ENCODE measurements at places on chromosomes 11 and 22. TPM values are rescaled to one million over a fixed set of nuclear protein-coding genes. Genes with fewer than 3 reads are reported as not detected.
A peak's percentile ranks its signal among the peaks of the same experiment; 100 is the strongest.

GRCh38 chr11:105315287-105315686, 175.7 kb upstream of the CARD18 start:
- H3K4me1 ChIP-seq: no peaks in the 10 kb centered on the region
- H3K27me3 ChIP-seq: no peaks in the 10 kb centered on the region
- no peak overlapping the region for H3K27ac ChIP-seq
- no peak overlapping the region for H3K4me3 ChIP-seq

- peaks cover 43% of the 10 kb centered on the region for H3K4me1 ChIP-seq
- H3K27me3 ChIP-seq: no peaks in the 10 kb centered on the region
- no peak overlapping the region for H3K27ac ChIP-seq
- no peak for DNase-seq
Measured at GRCh38 chr11:129408865-129409444, 33.3 kb downstream of the BARX2 start.

The BARX2 gene
- total RNA-seq: 41.6 TPM

The ETS1 gene
- 38.4 TPM for total RNA-seq

GRCh38 chr11:76152086-76152681, 54.1 kb downstream of the WNT11 start:
- H3K4me1 ChIP-seq: peaks cover 35% of the 10 kb centered on the region
- peak overlapping the region; percentile 45 for H3K27ac ChIP-seq
- peaks cover 29% of the 10 kb centered on the region for H3K27me3 ChIP-seq
- peaks cover 5% of the 10 kb centered on the region for H3K36me3 ChIP-seq
- DNase-seq: peak; percentile 91

The UBQLN3 gene
- total RNA-seq: not detected

The SIRT3 gene
- 19.7 TPM for total RNA-seq

DNA sequence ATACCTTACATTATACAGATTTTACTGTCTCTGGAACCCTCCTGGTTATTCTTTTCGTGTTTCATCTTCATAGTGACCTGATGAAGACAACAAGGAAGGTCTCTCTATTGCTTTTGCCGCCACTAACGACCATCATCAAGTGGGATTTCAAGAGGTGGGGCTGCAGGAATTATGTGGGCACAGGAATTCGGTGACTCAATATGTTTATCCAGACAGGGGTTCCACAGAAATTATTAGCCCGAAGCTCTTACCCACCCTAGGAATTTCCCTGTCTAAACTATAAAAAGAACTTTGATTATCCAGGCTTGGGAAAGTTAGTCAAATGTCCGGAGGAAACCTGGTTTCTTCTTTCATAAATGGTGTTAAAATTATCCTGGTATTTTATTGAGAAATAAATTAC, 566.8 kb upstream of the TENM4 start:
- H3K4me3 ChIP-seq: no peak overlapping the region
- no peak for DNase-seq
- no peak overlapping the region for H3K27ac ChIP-seq
- H3K36me3 ChIP-seq: no peaks in the 10 kb centered on the region
- no peaks in the 10 kb centered on the region for H3K27me3 ChIP-seq
- no peaks in the 10 kb centered on the region for H3K4me1 ChIP-seq

- peaks cover 21% of the 10 kb centered on the region for H3K36me3 ChIP-seq
- peak; percentile 63 for DNase-seq
- H3K27ac ChIP-seq: peak overlapping the region; percentile 85
- no peak overlapping the region for H3K4me3 ChIP-seq
- H3K4me1 ChIP-seq: peaks cover 15% of the 10 kb centered on the region
Measured at GRCh38 chr11:66950112-66950535, 8.1 kb downstream of the PC start.

GRCh38 chr11:119332111-119332765, 2.1 kb upstream of the RNF26 start:
- peak overlapping the region; percentile 4 for H3K27ac ChIP-seq
- DNase-seq: no peak
- H3K4me3 ChIP-seq: no peak overlapping the region
- peaks cover 24% of the 10 kb centered on the region for H3K27me3 ChIP-seq
- peaks cover 36% of the 10 kb centered on the region for H3K36me3 ChIP-seq

The EXPH5 gene
- 14.0 TPM for total RNA-seq

- DNase-seq: no peak
- no peaks in the 10 kb centered on the region for H3K36me3 ChIP-seq
- H3K27ac ChIP-seq: no peak within 1 kb of the TSS
- H3K27me3 ChIP-seq: no peaks in the 10 kb centered on the region
- no peaks in the 10 kb centered on the region for H3K4me1 ChIP-seq
Measured at GRCh38 chr11:56292154-56292553, at the start of gene OR8H1. Gene OR8H1 (minus strand): TSS chr11:56292254. CDS start chr11:56291062, 1,192 bp downstream.

GRCh38 chr11:100808904-100809491, 121.9 kb downstream of the ARHGAP42 start:
- peak overlapping the region; percentile 37 for H3K27ac ChIP-seq
- no peak for DNase-seq
